ENCODE measurements at places on chromosomes 12 and 14.
A peak's percentile ranks its signal among the peaks of the same experiment; 100 is the strongest.

DNA sequence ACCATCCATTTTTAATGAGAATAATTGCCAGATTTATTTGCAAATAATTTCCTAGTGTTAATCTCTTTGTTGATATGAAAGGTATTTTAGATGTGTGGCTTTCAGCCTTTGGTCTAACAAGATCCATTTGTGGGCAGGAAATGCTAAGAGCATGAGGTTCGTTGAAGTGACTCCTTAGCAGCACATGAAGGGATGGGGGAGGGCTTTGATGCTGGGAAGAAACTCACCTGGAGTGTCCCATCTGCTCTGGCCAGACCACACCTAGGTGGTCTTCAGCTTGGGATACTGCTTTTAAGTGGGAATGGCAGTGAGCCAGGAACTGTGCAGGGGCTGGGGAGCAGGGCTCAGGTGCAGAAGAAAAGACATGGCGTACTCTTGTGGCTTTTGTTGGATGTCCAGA, 13.6 kb downstream of the SFSWAP start:
- no peak for DNase-seq

DNA sequence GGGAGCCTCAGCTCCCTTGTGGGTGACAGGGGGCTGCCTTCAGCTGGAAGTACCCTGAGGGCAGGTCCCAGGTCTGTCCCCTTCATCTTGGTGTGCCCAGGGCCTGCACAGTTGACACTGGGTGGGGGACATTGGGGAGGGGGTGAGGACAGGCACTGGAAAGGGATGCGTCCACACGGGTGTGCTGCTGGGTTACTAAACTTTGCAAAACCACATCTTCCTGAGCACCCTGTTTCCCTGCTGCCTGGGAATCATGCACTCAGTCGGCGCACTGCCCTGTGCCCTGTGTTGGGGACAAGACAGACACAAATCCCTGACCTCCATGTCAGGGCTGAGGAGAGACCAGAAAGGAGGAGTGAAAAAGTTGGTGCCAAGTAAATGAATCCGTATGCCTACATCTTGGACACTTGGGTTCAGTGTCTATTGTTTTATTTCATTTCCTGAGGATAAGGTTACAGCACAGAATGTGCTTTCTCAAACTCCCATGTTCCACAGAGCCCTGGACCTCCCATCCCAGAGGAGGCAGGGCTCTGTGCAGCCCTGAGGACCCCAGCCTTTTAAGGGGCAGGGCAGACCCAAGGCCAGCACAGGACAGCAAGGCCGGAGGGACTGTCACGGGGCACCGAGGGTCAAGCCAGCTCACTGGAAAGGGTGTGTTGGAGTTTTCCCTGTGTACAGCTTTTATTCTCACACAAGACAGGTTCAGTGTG, 2.9 kb upstream of the SLC25A29 start:
- DNase-seq = no peak

- no peak for DNase-seq
Measured at GRCh38 chr12:19246933-19247332, 117.4 kb downstream of the PLEKHA5 start.

- no peak for DNase-seq
Measured at GRCh38 chr12:84435682-84436081, 476.9 kb downstream of the SLC6A15 start.

DNA sequence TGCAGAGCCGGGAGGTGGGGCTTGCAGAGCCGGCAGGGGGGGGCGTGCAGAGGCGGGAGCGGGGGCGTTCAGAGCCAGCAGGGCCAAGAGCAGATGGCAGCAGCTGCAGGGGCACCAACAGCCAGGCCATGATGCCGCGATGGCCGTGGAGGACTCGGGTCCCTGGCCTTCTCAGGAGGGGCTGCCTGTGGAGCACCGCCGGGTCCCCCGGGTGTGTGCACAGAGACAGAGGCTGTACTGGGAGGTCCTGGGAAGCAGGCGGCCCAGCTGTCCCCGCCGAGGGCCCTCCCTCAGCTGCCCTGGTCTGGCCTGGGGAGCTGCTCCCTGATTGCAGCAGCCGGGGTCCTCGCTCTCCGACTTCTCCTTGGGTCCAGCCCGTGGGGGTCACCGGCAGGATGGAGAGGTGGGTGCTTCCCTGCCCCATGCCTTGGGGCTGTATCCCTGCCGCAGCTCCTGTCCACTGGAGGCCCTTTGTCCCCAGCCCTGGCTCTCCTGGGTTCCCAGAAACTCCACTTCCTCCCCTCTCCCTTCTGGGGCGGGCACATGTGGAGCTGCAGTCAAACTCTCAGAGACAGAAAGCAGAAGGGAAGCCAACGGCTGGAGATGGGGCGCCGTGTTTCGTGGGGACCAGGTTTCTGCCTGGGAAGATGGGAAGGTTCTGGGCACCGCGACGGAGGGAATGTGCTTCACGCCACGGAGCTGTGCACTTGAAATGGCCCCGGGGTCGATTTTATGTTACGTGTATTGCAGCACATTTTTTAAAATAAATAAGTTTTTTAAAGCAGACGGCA, 75.8 kb upstream of the GALNT9 start:
- DNase-seq = no peak

GRCh38 chr14:68404652-68405183, 388.1 kb downstream of the ZFP36L1 start:
- no peak for DNase-seq

DNA sequence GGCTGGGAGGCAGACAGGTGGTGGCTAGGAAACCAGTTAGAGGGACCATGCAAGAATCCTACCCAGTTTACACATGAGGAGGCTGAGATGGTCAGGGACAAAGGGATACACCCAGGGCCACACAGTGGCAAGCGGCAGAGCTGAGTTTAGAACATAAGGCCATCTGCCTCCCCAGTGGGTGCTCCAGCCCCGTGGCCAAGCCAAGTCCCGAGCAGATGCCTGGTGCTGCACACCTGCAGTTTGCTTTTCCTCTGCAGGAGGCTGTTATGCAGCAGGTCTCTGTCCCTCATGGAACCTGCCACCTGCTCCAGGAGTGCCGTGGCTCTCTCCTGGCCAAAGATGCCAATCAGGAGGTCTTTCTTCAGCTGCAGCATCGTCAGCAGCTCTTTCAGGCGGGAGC, 70.8 kb downstream of the SYNE3 start:
- DNase-seq = no peak

- no peak for DNase-seq
Measured at GRCh38 chr14:38880643-38881524, 222.2 kb downstream of the SEC23A start.

GRCh38 chr12:53999559-54000115, 324 bp upstream of the HOXC9 start:
- no peak for DNase-seq

DNA sequence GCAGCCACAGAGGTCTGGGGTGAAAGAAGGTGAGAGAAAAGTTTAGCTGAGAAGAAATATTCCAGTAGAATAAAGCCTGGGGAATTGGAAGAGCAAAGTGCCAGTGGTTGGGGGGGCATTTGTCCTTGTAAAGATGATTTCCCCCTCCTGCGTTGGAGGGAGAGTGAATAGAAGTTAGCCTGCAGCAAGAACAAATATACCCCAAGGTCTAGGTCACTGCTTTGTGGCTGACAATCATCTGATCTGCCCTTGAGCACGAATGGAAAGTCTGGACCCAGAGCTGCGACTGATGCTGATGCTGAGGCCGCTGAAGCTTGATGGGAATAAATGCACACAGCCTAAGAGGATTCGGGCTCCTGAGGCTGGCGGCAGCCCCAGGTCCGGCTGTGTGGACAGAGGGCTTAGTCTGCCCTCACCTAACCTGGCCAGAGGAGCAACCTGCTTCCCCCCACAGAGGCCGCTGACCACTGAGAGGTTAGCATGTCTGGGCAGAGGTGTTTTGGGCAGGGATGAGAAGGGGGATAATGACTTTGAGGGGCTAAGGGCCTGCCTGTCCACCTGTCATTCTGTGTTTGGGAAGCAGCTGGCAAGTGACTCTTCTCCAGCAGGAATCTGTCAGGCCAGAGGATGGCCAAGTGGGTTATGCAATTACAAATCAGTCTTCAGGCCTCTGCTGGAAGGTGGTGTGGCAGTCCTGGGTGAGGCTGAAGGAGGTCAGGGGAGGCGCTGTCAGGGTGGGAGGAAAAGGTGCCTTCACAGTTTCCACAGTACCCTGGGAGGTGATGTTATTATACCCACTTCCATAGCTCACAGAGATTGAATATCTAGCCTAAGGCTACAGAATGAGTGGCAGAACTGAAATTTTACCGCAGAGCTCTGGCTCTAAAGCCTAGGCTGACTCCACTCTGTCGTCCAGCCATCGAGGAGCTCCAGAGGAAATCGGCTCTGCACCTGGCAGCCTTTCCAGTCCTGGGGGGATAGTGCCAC, 11.7 kb downstream of the TUBA1C start:
- no peak for DNase-seq

DNA sequence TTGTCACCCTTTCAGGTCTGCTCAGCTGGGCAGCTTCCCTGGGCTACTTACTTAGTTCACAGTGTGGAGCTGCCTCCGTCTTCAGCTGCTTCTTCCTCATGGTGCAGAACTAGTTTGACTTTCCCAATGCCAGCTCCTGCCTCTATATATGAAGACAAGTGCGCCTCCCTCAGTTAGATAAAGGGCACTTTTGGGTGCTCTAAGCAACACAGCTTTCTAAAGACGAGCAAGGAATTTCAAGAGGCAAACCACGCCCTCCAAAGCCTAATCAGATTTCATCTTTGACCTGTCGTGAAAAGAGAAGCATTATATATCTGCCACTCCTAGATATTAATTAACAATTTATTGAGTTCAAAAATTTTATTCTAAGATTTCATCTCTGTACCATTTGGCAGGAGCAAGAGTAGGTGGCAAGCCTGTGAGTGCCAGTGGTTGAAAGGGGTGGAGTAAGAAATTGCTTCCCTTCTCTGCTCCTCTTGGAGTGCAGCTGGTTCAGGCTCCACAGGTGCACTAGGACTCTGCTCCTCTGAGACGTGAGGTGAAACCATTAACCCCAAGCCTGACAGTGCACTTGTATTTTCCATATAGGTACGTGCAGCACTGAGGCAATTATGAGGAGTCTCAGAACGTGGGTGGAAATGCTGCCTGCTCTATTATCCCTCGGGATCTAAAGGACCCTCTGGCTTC, 2.1 kb upstream of the SLC11A2 start:
- DNase-seq = peak; percentile 40

GRCh38 chr14:36767603-36768281, 106.1 kb downstream of the PAX9 start:
- peak; percentile 23 for DNase-seq

DNA sequence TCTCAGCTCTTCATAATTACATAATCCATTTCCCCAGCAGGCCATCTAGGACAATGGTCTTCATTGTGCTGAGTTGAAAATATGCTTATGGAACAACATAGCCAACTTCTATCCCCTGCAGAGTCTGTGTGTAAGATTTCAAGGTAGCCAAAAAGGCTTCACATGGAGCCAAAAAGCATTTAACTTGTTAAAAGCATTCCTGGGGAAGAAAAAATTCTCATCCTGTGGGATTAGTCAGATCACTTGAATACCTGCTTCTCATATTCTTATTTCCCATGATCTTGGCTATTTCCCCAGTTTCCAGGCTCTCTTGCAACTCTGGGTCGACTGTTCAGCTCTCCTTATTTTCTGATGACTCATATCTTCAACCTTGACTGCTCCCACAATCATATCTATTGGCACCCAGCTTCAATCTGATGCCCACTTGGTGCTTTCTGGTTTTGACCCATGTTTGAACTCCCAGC, 178.9 kb downstream of the KLHL28 start:
- DNase-seq = no peak

DNA sequence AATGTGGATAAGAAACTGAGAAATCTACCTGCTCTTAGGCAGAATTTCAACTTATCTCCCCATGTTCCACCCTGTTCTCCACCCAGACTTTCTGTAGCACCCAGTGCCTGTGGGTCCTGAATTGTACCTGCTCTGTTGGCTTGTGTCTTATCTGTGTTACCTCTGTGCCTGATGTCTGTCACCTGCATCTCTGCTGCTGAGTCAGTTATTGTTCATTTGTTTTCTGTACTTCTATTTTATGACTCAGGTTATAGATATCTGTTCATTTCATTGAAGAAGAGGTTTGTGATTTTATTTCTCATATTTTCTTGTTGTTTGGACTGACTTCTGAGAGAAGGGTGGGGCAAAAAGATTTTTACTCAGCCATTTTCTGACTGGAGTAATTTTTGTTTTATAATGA, 11.7 kb downstream of the SOCS4 start:
- no peak for DNase-seq

DNA sequence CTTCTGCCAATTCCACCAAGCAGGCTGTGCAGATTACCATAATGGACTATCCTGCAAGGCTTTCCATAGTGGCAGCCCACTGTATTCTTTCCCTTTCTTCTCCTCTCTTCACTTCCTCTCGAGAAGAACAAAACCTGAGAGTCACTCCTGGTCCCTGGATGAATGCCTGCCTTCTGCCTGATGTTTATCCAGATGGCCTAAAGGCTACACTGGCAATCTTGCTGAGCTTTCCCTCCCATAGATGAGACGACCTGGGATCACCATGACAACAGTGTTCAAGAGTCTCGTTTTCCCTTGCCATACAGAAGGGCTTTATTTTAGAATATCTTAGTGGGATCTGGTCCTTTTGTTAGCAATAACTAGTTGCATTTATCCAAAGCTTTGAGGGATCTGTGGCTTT, 142.3 kb downstream of the RTN1 start:
- DNase-seq = no peak

GRCh38 chr12:65631621-65632111, 192.6 kb upstream of the HMGA2 start:
- peak; percentile 25 for DNase-seq

DNA sequence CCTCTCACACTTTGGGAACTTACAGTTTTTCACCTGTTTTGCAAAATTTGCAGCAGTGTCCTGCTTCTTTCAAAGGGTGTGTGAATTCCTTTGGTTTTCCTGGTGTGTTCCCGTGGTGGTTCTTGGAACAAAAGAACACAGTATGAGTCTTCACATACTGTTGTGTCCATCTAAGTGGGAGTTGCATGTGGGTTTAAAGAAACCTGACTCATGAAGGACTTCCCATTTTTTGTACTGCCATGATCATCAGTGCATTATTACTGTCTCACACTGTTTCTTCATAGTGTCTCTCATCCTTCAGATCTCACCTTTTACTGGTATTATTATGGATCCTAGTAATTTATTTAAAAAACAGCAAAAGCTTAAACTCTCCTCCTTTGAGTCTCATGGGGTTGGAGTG, 3.8 kb upstream of the GZMH start:
- DNase-seq = no peak

DNA sequence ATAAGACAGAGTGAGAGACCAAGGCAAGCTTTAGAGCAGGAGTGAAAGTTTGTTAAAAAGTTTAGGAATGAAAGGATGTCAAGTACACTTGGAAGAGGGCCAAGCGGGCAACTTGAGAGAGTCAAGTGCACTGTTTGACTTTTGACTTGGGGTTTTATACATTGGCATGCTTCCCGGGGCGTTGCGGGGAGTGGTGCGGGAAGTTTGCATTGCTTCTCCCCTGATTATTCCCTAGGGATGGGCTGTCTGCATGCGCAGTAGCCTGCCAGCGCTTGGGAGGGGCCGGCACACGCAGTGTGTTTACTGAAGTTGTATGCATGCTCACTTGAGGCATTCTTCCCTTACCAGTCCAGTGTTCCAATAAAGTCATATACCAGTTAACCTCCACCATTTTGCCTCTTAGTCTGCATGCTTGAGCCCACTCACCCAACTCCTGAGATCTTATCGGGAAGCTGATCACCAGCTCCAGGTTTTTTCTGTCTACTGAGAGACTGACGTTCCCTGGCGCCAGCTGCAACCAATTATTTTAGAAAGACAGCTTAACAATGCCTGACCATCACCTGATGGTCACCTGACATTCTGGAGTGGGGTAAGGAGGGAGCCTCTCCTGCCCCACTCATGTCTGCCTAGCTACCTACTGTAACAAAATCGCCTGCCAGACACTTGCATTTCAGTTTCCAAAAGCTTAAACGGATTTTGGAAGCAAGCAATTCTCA, 53.2 kb downstream of the DACT1 start:
- DNase-seq = no peak
